ENCODE measurements at places on chromosomes 16 and 17.

DNA sequence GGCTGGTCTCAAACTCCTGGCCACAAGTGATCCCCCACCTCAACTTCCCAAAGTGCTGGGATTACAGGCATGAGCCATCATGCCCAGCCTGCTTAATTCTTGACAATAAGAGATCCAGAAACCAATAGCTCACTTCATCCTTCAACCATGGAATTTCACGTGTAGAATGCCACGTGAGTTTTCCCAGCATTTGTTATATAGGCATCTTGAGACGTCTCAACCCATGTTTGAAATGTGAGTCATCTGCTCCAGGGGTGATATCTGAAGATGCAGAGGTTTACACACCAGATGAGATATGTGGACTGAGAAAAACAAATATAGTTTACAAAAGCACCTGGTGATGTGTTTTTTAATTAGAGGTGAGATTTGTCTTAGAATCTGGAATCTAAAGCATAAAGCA is 7.1 kb downstream of the TEKT3 start:
- peak; percentile 3 for DNase-seq

GRCh38 chr17:74298778-74299177 is 24.7 kb downstream of the DNAI2 start:
- DNase-seq: no peak

GRCh38 chr16:74774223-74775139 is at the start of gene FA2H:
TSS of gene FA2H (minus strand) at chr16:74774820. CDS start at chr16:74774755, 65 bp downstream.
- peak; percentile 54 for DNase-seq

- peak; percentile 28 for DNase-seq
Observed at GRCh38 chr17:64358261-64358788, 32.3 kb downstream of the PECAM1 start.

DNA sequence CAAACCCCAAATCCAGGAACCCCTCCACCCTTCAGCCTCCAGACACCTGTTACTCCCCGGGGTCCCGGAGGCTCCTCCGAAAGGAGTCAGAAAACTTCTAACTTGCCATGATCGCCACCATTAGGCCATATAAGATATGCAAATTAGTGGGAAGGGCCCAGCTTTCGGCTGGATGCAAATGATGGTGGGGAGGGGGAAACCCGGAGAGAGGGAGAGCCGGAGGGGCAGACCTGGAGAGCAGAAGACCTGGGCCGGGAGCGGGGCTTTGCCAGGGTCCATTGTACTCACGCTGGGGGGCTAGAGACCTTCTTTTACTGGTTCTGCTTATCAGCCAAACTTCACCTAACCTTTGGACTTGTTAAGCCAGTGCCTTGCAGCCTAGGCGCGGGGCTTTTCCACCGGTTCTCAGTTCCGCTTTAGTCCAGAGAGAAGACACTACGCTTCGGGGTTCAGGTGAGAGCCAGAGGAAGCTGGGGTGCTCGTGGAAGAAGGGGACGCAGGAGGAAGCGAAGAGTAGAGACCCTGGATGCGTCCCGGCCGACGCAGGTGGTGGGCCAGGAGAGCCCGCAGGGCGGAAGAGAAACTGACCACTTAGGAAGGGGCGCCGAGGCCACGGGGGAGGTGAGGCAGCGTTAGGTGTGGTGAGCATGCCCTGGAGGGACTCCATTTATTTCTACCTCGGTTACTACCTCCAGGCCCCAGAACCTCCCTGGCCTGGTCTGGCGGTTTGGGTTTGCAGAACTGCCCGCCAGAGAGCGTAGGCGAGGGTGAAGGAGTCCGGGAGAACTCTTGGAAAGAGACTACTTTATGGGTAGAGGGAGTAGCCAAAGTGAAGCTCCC is at the start of gene HNF1B:
TSS of gene HNF1B (minus strand) at position 99 of the 840 bp plus-strand sequence. CDS start 175 bp downstream, outside the sequence.
- no peak for DNase-seq

DNA sequence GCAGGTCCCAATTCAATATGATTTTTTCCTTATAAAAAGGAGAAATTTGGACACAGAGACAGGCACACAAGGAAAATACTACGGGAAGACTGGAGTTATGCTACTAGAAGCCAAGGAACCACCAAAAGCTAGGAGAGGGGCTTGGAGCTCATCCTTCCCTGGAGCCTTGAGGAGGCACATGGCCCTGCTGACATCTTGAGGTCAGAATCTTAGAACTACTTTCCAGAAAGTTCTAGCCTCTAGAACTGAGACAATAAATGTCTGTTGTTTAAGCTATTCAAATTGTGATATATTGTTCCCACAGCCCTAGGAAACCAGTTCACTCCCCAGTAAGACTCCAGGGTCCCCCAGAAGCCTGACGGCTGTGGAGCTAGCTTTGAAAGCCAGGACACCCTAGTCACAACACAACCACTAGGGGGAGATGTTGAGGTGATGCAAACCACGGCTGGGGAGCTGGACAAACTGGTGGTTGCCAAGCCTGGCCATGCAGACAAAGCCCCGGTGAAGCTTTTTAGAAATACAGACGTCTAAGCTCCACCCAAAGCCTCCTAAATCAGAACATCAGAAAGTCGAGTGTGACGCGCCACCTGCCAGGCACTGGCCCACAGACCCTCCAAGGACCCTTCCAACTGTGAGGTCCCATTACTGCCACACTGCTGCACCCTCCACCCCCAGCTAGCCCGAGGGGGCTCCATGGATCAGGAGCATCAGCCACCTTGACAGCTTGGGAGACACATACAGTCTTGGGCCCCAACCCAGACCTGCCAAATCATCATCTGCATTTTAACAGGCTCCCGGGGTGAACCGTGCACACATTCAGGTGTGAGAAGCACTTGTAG is 106.4 kb downstream of the SLC39A11 start:
- DNase-seq: peak; percentile 77

DNA sequence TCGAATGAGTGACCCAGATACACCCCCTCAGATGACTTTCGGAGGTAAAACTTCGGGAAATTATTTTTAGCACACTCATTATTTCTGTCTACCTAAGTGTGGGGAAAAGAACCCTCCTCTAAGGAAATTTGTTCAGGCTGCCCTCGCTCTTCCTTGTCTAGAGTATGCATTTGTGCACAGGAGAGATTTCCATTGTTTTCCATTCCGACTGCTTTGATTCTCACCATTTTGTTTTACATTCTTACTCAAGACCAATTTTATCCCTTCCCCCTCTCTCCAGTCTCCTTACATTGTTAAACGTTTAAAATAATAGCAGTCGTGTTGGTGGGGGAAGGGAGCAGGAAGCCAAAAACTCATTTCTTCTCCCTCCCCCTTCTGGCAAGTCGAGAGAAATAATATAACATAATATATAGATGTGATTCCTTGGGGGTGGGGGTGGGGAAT is 1.5 kb upstream of the CHD3 start:
- DNase-seq: no peak

- no peak for DNase-seq
Observed at GRCh38 chr17:6523809-6524355, 32.5 kb downstream of the PITPNM3 start.

DNA sequence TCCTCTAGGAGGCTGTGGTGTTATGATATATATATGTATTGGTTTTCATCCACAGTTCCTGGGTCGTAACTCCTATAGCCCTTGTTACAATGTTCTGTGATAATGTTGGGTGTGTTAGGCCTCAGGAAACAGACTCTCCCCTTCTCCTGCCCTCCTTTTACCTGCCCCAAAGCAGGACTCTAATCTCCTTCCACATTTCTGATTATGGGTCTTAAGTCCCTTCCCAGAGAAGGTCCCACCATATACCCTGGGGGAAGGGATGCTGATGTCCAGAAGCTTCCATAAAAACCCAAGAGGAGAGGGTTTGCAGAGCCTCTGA is 450 bp upstream of the C1QBP start:
- no peak for DNase-seq

- no peak for DNase-seq
Observed at GRCh38 chr17:20092261-20092867, 83.2 kb downstream of the SPECC1 start.

DNA sequence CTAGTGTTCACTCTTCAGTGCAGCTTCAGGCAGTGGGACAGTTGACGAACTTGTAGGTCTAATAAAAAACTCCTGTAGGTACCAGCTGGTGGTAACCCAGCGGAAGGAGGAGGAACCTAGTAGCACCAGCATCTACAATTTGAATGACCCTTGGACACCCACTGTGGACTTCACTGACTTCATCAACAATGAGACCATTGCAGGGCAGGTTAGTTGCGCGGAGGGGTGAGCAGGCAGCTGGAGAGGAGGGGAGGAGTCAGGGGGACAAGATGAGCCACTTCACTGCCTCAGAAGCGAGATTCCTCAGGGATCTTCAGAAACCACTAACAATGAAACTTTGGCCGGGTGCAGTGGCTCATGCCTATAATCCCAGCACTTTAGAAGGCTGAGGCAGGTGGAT is 22.3 kb downstream of the AOC3 start:
- DNase-seq: no peak

- DNase-seq: peak; percentile 68
Observed at GRCh38 chr17:41420134-41420533, 4.3 kb downstream of the KRT37 start.

GRCh38 chr16:21300309-21301167 is 22.4 kb upstream of the CRYM start:
- peak; percentile 100 for DNase-seq
